ENCODE measurements at places on chromosomes 1 and 21.

GRCh38 chr1:64107632-64108031 lies 95.8 kb upstream of the UBE2U start:
- DNase-seq, result no peak

DNA sequence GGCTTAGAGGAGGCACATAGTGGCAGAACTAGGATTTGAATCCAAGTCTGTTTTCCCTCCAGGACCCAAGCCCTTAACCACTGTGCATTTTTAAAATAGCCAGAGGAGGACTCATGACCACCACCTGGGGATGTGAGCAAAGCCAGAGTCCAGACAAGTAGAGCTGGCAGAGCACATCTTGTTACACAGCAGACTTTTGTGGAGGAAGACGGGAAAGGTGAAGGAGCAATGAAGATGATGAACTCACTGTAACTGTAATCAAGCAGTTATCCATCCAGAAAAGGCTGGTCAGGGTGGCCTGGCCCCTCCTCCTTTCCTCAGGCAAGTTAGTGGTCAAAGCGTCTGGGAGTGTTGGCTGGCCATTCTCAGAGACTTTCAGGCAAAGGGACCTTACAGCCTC lies 50.9 kb downstream of the SLC44A3 start:
- DNase-seq, result no peak

DNA sequence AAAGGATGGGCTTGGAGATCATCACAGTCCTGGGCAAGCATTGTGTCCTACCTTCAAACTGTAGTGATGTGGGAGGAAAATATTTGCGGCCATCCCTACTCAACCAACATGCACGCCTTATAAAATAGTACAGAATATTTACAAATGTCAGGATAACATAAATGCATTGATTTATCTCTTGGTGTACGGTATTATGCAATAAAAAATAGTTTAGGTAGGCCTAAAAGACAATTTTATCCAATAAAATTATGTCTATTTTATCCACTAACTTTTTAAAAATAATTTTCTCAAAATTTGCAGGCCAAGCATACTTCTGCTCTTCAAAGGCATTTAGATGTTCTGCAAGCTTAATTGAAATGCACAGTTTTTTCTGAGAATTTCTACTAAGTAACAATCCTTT lies at the start of gene OR2T1:
Gene OR2T1, plus strand, starts transcription at position 301 of the 400 bp plus-strand sequence. CDS start 3,100 bp downstream, outside the sequence.
- no peak for DNase-seq

DNA sequence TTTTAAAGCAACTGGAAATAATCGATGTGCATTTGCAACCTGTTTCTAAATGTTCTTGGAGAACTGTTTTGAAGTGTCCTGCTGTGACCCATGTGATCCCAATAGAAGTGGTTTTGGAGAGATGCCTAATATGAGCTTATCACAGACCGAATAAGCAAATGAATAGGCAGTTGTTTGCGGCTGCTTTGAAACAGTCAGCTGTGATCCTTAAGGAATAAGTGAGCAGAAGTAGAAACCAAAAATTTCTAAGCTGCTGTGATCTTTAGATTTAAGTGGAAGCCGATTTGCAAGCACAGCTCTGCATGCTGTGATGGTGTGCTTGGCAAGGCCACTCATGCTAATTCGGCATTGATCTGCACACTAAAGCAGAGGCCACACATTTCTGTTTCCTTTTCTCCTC lies 329.5 kb upstream of the DUSP10 start:
- DNase-seq, result no peak

GRCh38 chr1:905071-905749 lies 18.5 kb upstream of the SAMD11 start:
- DNase-seq, result no peak

DNA sequence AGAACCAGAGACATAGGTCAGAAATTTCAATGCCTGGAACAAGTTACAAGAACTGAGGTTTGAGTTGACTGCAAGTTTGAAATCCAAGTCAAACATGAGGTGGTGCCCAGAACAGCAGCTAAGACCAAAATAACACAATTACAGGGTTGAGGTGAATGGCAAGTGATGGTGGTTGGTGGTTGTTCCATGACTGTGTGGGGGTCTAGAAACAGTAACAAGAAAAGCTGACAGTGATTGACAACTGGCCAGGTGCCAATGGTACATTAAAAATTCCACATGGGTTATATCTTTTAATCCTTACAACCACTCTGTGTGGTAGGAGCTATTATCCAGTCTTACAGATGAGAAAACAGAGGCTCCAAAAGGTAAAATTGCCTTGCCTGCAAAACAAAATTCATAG lies 32.0 kb downstream of the RIMS3 start:
- no peak for DNase-seq

- no peak for DNase-seq
Observed at GRCh38 chr1:156241926-156242325, at the start of gene BGLAP. TSS of gene BGLAP (plus strand) at chr1:156242184. CDS start at chr1:156242232, 48 bp downstream.

DNA sequence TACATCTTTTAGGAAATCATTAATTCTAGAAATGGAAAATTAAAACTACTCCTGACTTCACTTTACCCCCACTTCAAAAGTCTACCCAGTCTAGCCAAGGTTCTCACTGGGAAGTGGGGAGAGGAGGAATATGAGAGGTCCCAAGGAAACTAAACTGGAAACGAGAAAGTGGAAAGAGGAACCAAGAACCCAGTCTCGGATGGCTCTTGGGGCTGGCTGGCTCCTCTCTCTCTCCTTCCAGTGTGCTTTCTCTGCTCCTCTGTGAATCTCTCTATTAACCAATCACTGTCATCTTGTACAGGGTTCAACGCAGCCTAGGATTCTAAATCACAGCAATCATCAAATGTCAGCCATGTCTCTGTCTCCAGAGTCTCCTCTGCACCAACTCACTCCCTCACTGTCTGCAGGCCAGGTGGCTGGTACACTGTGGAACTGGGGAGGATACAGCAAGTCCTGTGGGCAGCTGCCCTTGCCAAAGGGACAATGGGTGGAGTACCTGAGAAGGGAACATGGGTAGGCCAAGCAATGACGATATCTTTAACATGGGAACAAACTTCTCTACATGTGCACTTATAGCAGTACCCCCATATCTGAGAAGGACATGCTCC lies 33.7 kb downstream of the GNB1 start:
- DNase-seq, result no peak

- no peak for DNase-seq
Observed at GRCh38 chr1:13605159-13605558, 21.5 kb downstream of the PDPN start.

DNA sequence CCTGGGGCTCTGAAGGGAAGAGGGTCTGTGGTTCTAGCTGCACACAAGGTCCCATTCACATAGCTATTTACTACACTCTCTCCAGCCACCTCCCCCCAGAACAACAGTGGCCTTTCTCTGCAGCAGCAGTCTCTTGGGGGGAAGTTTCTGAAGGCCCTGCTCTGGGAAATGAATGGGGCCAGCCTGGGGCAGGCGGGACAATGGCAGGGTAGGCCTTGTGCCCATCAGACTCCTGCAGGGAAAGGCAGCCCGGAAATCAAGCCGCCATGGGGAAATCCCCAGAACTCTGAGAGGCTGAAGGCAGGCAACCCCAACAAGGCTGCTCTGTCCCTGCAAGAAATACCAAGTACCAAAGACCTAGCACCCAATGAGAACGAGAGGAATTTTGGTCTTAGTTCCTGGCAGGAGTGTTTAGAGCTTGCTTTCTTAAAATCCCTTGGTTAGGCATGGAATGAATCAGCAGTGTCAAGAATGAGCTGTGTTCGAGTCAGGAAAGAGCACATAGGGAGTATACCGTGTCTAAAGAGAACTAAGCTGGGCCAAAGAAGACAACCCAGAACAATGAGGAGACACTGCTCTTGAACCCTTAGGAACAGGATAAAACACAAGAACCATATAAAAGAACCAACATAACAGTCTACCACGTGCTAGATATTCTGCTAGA lies 11.3 kb downstream of the ARHGEF11 start:
- DNase-seq, result no peak

- no peak for DNase-seq
Observed at GRCh38 chr1:107920999-107921398, 44.0 kb downstream of the VAV3 start.

DNA sequence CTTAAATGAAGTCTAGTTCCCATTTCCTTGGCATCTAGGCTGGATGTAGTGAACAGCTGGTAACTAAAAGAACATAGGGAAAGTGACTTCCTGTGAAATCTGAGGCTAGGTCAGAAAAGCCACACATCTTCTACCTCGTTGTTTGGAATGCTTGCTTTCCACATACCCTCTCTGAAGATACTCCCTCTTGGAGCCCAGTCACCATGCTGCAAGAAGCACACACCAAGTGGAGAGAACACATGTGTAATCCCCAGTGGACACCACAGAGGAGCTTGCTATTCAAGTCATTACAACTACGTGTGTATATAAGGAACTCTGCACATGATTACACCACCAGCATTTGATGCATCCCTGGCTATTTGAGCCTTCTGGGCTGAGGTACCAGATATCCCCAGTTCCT lies 125.9 kb downstream of the RGS21 start:
- DNase-seq, result no peak

DNA sequence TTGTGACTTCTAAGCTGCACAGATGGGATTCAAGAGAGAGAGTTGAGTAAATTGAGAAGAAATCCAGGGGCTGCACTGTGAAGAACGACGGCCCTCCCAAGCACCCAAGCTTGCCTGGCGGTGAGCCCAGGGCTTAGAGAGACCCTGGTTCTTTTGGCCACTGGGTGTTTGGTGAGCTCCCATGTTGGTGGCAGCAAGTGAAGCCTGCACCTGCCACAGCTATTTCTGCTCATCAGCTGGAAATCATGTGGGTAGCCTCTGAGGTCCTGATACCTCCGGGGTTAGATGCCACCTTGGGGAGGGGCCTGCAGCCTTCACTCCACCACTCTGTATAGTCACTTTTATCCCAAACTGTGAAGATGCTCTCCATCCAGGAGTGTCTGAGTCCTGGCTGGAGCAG lies 6.2 kb upstream of the BTG2 start:
- no peak for DNase-seq

DNA sequence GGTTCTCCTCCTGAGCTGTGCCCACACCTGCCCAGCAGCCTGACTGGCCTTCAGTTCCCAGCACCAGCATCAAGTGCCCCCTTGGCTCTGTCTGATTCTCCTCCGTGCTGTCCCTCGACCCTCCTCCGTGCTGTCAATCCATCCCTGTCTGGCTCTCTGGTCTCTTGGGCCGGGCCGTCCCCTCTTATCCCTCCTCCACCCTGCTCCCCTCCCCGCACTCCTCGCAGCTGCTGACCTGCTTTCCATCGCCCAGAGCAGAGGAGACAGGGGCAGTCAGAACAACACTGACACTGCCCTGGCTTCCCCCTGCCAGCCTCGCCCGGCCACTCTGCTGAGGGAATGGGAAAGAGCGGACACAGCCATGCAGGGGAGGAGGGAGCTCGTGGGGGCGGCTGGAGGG lies 267.4 kb downstream of the CAMTA1 start:
- DNase-seq, result no peak

- DNase-seq, result no peak
Observed at GRCh38 chr1:234912548-234913277, 215.9 kb downstream of the TOMM20 start.

DNA sequence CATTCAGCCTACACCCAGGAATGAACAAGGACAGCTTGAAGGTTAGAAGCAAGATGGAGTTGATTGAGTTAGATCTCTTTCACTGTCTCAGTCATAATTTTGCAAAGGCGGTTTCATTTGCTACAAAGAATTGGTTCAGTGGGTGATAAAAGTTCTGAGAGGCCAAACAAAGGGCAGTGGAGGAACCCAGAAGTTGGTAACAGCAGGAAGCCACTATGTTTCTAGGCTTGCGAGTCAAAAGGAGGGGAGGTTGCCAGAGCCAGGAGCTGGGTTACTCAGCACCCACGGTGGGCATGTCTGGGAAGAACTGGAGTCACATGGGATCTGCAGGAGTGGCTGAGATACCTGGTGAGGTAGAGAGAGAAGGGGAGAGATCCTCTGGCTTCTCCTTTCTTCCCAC lies 64.2 kb upstream of the MRPS6 start:
- no peak for DNase-seq
